ENCODE measurements at places on chromosomes 6 and 20.

GRCh38 chr6:36596356-36596755 is 2.2 kb downstream of the SRSF3 start:
- no peak for DNase-seq

GRCh38 chr6:88301888-88302768 is 136.0 kb upstream of the CNR1 start:
- DNase-seq = no peak

GRCh38 chr20:51059862-51060261 is 37.0 kb upstream of the KCNG1 start:
- DNase-seq = no peak

DNA sequence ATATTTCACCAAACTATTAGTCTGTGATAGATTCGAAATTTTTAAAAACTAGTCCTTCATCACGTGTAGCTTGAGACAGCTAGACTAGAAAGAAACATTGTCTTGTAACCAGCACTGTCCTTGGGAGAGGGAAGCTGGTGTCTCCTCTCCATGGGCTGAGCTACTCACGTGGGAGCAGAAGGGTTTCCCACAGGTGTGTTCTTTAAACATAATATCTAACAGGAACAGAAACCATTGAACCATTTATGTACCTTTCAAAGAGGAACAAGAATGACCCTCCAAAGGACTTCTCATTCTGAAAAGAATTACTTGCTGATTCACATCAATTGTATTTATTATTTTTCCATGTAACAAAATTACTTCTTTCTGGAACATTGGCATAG is 72.4 kb upstream of the SYNJ2 start:
- DNase-seq = no peak

- no peak for DNase-seq
Observed at GRCh38 chr6:36967757-36968156, 13.2 kb downstream of the PI16 start.
